ENCODE measurements at places on chromosomes 3 and 15.

DNA sequence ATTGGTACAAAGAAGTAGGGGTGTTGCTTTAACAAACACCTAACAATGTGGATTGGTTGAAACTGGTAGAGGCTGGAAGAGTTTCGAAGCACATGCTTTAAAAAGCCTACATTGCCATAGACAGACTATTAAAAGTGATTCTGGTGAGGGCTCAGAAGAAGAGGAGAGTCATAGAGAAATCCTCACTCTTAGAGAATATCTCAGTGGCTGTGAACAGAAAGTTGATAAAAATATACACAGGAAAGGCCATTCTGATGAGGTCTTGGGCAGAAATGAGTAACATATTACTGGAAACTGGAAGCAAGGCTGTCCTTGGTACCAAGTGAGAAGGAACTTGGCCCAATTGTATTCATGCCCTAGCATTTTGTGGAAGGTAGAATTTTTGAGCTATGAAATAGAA lies 173.7 kb upstream of the CRBN start:
- DNase-seq: no peak

DNA sequence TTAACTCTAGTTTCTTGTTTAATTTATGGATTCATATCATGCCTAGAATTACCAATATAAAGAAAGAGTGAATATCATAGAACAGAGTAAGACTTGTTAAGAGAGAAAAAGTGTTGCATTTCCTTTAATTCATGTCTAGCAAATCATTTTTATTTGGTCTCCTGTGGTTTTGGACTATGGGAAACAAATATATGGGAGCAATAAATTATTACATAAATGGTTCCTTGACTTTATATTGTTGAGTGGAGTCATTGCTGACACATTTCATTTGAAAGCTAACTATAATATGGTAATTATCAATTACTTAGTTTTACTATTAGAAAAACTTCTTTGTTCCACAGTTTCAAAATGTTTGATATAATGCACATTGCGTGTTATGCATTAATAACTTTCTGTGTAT lies 144.7 kb upstream of the CGNL1 start:
- DNase-seq: no peak

GRCh38 chr3:28053759-28054158 lies 187.7 kb upstream of the CMC1 start:
- DNase-seq: no peak

GRCh38 chr3:154040283-154040682 lies 80.9 kb upstream of the ARHGEF26 start:
- DNase-seq: no peak

DNA sequence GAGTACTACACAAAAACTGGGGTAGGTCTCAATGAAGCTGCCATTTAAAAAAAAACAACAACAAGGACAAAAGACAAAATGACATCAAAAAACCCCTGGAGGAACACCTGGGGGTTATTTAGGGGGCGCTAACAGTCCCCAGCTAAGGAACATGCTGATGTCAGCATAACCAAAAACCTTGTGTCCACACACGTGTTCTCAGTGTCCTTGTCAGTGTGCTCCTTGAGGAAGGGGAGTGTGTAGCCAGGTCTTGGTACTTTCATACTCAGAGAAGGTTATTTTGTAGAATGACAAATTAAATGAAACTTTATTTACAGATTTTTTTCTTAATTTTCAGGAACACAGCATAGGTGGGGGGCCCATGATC lies 31.2 kb upstream of the CLRN1 start:
- no peak for DNase-seq

- no peak for DNase-seq
Observed at GRCh38 chr3:152619691-152620090, 215.2 kb upstream of the P2RY1 start.

- no peak for DNase-seq
Observed at GRCh38 chr3:13492976-13493866, 13.1 kb downstream of the HDAC11 start.

GRCh38 chr15:44810237-44810636 lies 73.9 kb downstream of the TRIM69 start:
- no peak for DNase-seq

GRCh38 chr3:11613851-11614487 lies 29.7 kb downstream of the VGLL4 start:
- no peak for DNase-seq

GRCh38 chr15:36110659-36110993 lies 468.8 kb upstream of the CDIN1 start:
- no peak for DNase-seq

Measured in hematopoietic multipotent progenitor cell treated with erythropoietin and hydrocortisone succinate and interleukin-3 and kit ligand, for 15 days (in vitro differentiated cells).